Posterior cingulate gyrus (tissue), 11 donors: ENCODE measurements at places on chromosomes 6 and 20.

GRCh38 chr20:11158146-11158545, 484.3 kb upstream of the JAG1 start:
- DNase-seq: no peak

DNA sequence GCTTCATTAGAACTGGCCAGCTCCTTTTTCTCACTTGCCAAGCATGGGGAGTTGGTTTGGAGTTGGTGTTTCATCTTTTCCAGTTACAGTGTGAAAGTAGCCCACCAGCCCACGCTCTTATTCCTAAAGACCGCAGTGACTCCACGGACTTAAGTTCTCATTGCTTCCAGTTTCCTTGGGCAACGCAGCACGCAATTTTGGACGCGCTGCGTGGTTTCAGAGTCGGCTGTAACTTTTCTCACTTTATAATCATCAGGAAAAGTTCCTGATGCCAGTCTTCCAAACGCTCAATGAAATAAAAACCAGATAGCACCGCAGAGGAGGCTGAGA, 381 bp upstream of the PEX7 start:
- peak; percentile 19 for DNase-seq

DNA sequence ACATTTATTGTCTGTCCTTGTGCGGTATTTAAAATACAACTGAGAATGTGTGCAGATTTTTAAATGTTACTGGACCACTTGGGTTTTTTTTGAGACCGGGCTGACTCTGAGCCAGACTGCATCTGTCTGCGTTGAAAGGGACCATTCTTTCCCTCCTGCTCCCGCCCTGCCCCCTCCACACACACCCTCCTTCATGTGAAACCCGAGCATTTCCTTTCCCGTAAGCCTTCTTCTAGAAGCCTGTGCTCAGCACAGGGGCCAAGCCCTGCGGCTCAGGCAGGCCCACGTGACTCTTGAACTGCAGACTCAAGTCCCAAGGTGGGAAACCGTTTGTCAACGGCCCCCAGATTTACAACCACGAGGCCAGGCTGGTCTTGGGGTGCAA, 82.7 kb upstream of the FOXC1 start:
- DNase-seq: peak; percentile 90

DNA sequence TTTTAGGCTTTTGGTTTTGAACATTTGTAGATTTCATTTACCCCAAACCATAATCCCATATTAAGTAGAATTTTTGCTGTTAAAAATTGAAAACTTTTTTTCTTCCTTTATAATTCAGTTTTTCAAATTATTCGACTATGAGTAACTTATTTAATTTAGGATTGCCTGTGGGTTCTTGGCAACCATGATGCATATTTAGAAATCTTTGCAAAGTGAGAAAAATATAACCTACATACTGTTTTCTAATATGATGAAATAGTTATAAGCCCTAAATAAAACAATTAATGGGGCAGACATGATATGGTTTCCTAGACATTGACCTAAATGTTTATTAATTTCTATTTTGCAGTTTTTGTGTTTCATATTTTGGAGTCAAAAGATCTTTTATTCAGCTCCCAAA, 23.6 kb downstream of the NEDD9 start:
- no peak for DNase-seq

GRCh38 chr6:104396077-104396476, 463.6 kb downstream of the HACE1 start:
- no peak for DNase-seq

GRCh38 chr6:126773112-126773805, 345.2 kb upstream of the RSPO3 start:
- no peak for DNase-seq

- DNase-seq: no peak
Observed at GRCh38 chr6:143368426-143368825, 82.1 kb downstream of the ADAT2 start.

- no peak for DNase-seq
Observed at GRCh38 chr6:20168690-20169089, 43.6 kb downstream of the MBOAT1 start.

- no peak for DNase-seq
Observed at GRCh38 chr6:128712898-128713297, 170.0 kb upstream of the LAMA2 start.

DNA sequence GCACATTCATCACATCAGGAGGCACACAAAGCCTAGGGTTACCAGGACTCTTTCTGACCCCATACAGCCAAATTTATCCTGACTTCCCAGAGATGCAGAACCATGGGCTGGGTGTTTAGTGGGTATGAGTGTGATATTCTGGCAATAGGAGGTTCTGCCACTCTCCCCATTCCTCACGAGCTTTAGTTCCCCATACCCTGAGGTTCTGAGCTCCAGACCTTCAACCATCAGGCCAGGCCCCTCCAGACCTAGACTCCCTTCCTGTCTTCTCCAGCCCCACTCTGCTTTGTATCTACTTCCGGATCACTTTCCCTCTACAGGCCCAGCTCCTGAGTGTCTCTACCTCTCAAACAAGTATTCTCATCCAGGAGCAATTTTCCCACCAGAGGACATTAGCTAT, 4.4 kb downstream of the HLA-F start:
- DNase-seq: no peak

DNA sequence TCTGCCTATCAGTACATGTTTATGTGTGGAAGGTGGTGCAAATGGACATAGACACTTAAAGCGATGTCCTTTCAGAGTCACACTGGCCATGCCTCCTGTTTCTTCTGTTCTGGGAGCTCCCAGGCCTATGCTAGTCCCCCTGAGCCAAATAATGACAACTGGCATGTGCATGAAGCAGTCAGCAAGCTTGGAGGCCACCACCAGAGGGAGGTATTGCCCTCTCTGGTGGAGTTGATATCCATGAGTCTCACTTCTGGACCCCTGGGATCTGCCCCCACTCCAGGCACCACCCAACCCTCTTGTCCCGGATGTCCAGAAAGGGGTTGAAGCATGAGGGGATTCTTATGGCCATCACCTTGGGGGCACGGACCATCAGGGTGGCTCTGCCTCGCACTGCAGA, 172.2 kb downstream of the AIG1 start:
- DNase-seq: peak; percentile 80

GRCh38 chr6:127841811-127842210, 59.0 kb downstream of the THEMIS start:
- DNase-seq: no peak

DNA sequence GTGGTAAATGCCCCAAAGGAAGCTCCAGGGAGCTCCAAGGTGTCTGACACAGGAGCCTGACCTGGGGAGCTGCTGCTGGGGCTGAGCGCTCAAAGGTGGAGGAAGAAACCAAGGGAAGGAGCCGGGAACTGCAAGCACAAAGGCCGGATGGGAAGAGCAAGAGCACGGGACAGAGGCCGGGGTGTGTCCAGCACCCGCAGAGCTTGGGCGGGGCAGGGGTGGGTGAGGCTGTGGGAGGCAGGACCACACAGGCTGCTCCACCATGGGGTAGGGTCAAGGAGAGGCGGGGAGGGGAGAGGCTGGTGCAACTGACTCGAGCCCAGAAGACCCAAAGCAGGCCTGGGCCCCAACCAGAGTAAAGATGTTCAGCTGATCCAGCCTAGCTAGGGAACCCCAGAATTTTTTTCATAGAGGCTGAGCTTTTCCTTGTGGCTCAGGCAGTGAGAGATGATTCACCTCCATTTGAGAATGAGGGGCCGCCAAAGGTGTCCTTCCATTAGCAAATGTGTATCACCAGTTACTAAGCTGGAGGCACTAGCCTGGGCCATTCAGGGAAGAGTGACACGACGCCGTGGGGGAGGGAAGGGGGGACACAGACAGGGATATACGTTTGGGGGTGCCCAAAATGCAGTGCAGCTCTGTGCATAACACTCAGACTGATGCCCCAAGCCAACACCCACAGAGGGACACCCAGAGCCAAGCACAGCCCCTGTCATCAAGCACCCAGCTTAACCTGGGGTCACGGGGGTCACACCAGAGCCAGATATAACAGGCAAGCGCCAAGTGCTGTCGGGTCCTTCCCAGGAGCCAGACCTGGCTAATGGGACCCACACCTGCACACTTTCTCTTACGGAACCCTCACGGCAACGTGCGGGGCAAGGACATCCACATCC, 21.3 kb upstream of the TLDC2 start:
- no peak for DNase-seq

- DNase-seq: peak; percentile 19
Observed at GRCh38 chr6:134822920-134823709, 126.8 kb downstream of the ALDH8A1 start.

GRCh38 chr20:44883214-44883902, 2.1 kb upstream of the YWHAB start:
- no peak for DNase-seq

GRCh38 chr20:54076259-54076658, 5.9 kb upstream of the BCAS1 start:
- DNase-seq: no peak

DNA sequence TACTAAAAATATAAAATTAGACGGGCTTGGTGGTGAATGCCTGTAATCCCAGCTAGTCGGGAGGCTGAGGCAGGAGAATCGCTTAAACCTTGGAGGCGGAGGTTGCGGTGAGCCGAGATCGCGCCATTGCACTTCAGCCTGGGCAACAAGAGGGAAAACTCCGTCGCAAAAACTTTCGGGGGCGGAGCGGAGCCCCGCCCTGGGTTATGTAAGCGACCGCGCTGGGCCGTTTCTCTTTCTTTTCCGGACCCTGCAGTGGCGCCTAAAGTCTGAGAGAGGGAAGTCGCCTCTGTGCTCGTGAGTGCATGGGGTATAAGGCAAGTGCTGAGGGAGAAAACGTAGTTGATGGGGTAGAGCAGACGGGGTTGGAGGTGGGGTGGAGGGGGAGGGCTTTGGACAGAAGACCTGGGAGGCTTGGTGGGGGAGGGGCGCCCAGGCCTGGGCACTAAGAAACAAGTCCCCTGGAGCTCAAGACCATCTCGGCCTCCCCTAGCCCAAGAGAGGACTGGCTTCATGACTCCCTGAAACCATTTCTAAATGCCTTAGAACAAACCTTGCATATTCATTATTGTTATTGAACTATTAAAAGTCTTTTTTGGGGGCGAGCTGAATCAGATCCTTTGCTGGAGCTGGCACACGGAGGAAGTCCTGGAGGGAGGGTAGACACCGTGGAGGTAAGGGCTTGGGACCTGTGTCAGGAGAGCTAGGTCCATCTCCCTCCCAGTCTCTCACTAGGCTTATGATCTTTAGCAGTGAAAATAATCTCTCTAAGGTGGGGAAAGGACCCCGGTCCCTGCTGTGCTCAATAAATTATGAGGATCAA, 2.7 kb upstream of the MICA start:
- no peak for DNase-seq

- no peak for DNase-seq
Observed at GRCh38 chr6:125107896-125108295, 45.7 kb upstream of the TPD52L1 start.

- no peak for DNase-seq
Observed at GRCh38 chr20:37693242-37693634, 592 bp upstream of the CTNNBL1 start.

DNA sequence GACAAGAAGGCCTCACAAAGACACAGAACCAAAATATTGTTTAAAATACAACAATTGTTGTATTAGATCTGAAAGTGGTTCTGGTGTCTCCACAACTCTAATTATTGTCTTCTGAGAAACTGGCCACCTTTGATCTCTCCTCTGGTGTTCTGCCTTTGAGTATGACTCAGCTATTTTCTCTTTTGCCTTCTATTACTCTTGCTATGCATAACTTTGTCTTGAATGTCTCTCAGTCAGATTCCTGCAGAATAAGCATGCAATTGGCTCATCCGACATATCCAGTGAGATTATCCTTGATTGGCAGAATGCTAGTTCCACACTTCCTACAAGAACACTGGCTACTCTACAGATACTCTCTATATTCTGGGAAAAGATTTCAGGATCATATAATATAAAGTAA, 14.3 kb upstream of the EPM2A start:
- DNase-seq: no peak

DNA sequence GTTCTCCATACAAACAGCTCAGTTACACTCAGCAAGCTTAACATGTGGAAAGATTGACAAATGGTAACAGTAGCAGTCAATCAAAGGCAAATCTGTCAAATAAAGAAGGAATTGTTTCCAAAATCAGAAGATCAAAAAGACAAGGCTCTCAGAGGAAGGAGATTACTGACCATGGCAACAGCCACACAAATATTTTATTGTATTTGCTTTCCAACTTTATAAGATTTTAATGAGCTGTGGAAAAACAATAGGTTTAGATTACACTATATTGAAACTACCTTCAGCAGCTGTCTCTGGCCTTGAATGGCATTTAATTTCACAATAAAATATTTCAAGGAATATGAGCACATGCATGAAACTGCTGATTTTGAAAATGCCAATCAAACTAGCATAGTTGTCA, 1143.9 kb upstream of the GJE1 start:
- DNase-seq: no peak

DNA sequence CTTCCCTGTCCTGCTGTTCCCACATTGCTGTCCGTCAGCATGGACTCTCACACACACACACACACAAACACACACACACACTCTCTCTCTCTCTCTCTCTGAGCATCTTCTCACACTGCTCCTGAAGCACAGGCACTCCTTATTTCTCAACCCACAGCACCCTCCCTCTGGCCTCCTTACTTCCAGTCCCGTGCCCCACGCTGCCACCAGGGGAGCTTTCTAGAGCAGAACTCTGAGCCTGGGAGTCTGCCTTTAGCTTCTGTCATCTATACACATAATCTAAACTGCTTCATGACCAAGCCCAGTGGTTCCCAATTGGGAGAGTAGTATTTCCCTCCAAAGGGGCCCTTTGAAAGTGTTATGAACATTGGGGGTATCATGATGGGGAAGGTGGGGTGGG, 29.1 kb downstream of the HECA start:
- no peak for DNase-seq

GRCh38 chr6:24255676-24256075, 102.2 kb downstream of the DCDC2 start:
- DNase-seq: no peak

DNA sequence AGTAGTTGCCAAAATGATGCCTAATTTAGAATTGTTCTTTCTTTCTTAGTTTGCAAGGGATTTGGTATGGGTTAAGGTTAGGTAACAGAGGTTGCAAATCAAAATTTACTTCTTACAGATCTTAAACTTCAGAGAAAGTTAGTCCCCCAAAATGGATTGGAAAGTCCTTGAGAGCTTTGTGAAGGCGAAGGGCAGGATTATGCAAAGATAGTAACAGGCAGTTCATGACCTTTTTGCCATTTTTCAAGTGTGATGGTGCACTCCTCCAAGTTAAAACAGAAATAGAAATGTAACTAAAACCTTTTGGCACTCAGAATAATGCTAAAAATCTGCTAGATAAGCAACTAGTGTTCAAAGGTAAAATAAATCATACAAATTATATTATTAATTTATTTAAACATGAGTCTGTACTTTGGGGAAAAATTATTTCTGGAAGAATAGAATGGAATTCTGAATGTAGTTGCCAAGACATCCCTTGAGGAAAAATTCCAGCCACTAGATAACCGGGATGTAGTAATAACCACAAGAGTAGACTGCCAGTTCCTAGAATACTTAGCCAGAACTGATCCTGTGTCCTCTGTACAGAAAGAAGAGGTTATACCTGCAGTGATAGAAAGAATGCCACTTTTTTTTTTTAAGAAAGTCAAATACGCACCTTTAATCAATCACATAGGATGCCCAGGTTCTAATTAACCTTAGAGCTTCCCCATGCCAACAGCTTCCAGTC, 31.8 kb upstream of the DAAM2 start:
- DNase-seq: no peak

GRCh38 chr20:4158466-4159050, 143.2 kb upstream of the RNF24 start:
- peak; percentile 43 for DNase-seq
